SK-N-DZ (cell line): ENCODE measurements at places on chromosomes 7 and 10.

DNA sequence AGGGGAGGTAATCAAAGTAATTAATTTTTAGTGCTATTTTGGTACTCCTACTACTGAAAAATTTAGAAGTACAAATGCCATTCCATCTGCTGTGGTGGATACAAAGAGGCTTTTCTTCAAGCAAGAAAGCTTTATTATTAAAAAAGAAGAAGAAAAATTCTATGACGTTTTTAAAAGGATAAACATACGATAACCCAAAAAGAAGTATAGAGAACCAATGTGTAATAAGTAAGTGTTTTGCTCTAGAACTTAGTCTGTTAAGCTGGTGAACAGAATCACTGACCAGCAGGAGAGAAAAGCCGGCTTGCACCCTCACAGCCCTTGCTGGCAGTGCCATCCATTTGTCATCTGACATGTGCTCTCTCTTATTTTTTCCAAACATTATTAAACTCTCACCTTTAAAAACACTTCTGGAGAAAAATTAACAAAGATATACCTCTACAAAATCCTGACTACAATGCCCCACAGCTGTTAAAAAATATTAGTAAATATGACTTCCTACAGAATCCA is 81.5 kb downstream of the SRPK2 start:
- DNase-seq = no peak

DNA sequence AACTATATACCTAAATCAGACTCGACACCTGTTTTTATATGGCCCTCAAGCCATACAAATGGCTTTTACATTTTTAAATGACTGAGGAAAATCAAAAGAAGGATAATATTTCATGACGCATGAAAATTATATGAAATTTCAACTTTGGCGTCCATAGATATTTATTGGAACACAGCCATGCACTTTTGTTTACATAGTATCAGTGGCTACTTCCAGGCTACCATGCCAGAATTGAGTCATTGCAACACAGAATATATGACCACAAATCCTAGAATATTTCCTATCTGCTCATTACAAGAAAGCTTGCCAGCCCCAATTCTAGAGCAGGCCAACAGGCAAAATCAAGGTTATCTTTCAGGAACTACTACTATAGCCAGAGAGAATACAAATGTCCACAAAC is 29.3 kb downstream of the AFAP1L2 start:
- DNase-seq = no peak

DNA sequence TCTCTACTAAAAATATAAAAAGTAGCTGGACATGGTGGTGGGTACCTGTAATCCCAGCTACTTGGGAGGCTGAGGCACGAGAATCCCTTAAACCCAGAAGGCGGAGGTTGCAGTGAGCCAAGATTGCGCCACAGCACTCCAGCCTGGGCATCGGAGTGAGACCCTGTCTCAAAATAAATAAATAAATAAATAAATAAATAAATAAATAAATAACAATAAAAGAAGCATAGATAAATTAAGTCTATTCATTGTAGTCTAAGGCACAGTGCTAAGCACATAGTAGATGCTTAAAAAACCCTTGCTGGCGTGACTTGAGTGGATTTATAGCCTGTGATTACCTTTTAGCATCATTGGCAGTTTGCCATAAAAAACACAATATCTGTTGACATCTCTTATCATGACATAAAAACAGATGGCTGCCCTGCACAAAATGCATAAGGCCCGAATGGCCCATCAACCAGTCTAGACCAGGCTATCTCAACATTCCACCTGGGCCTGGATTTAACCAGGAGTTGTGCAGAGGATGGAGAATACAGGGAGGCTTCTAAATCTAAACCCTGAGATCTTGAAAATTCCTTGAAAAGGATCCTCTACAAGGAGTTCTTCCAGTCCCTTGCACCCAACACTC is 94.9 kb downstream of the PRLHR start:
- no peak for DNase-seq

- DNase-seq = no peak
Observed at GRCh38 chr10:94199565-94199964, 163.2 kb downstream of the NOC3L start.
